ENCODE measurements at places on chromosomes 6 and 20. TPM values are rescaled to one million over a fixed set of nuclear protein-coding genes. Genes with fewer than 3 reads are reported as not detected.
A peak's percentile ranks its signal among the peaks of the same experiment; 100 is the strongest.

- peak; percentile 56 for DNase-seq
Measured at GRCh38 chr20:10672624-10673127, 1.1 kb downstream of the JAG1 start.

DNA sequence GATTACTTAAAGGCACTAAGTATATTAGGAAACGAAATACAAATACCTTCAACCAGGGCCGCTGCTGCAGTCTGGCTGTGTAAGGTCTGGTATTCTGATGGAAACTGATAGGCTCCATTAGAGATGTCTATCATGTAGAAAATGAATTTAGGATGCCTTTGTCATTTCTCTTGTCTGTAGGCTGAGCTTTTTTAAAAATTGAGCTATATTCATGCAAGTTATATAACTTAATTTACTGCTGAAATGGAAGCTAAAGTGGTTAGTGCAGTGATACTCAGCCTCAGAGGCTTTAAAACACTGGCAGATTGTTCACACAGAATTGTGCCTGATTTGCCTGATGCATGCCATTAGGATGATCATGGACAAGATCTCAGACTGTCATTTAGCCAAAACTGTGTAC, 286.2 kb upstream of the QKI start:
- DNase-seq = no peak

DNA sequence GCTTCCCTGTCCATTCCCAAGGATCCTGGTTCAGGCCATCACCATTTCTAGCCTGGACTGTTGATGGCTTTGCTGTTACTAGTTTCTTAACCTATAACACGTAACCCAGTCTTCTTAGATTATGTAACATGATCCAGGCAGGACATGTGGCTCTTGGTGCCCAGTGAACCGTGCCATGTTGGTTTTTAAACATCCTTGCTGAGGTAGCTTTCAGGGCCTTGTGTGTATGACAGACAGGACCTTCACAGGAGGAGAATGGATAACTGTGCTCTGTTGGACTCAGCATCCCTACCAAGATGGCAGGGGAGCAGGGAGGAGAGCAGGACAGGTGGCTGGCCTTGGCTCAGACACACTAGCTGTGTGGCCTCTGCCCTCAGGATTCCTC, 46.8 kb downstream of the PANK2 start:
- no peak for DNase-seq

DNA sequence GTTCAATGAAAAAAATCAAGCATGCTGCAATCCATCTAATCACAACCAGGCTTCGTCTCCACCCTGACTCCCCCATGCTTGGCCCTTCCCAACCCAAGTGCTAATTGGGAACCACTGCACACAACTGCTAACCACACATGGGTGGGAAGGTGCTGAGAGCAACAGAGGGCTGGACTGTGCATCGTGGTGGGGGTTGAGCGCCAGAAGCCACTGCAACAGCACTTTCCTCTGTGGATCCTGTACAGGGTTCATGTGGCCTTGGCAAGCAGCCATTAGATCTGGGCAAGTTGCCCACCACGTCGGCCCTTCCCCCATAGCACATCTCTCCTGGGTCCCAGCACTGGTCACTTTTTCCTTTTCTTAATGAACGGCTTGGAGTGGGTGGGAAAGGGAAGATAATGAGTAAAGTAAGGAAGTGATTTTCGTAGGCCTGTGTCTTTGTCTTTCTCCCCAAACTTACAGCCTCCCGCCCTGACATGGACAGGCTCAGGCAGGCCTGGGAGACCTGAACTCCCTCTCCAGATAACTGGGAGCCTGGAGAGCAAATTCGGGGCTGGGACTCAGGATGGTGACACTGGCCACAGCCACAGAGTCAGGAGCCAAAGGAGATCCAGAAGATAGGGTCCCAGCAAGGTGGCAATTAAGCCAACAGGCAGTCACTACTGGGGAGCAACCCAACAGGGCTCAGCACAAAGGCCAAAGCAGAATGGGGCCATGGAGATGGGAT, 34.4 kb upstream of the MRPS10 start:
- no peak for DNase-seq

- no peak for DNase-seq
Measured at GRCh38 chr20:37381621-37382471, 35.9 kb downstream of the SRC start.

GRCh38 chr6:147950623-147950987, 392.0 kb upstream of the SASH1 start:
- DNase-seq = peak; percentile 47

- DNase-seq = peak; percentile 45
Measured at GRCh38 chr20:1437235-1437904, 29.3 kb downstream of the NSFL1C start.

DNA sequence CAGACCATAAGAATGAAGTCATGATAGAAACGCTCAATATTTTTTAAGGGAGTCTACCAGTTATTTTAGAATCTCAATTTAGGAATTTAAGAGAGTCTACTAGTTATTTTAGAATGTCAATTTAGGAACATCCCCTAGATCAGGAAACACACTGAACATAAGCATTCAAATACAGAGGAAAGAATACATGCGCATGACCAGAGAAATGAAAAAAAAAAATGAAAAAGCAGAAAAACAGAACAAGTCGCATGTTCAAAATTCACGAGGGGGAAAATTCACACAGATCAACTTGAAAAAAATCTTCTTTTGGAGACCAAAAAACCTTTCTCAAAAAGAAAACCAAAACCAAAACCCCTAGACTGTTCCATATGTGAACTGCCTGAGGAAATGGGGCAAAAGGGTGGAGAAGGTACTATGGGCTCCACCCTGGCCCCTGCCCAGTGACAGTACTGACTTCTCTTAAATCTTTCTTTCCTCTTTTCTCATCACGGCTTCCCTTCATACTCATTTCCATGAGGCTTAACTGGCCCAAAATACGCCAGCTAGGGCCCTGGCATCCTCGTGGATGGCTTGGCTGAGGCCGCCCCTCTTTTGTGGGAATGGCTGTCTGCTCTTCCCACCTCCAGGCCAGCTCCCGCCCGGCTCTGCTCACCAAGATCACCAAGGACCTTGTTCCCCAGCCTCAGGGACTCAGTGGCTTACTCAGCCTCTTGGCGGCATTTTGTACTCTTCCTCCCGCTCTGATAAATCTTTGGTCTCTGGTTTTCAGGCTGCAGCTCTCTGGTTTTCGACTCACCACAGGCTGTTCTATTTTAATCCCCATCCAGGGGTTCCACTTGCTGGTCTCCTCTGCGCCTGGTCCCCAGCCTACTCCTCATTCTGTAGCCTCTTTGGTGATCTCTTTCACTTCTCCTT, 11.2 kb downstream of the ZBTB2 start:
- DNase-seq = no peak

DNA sequence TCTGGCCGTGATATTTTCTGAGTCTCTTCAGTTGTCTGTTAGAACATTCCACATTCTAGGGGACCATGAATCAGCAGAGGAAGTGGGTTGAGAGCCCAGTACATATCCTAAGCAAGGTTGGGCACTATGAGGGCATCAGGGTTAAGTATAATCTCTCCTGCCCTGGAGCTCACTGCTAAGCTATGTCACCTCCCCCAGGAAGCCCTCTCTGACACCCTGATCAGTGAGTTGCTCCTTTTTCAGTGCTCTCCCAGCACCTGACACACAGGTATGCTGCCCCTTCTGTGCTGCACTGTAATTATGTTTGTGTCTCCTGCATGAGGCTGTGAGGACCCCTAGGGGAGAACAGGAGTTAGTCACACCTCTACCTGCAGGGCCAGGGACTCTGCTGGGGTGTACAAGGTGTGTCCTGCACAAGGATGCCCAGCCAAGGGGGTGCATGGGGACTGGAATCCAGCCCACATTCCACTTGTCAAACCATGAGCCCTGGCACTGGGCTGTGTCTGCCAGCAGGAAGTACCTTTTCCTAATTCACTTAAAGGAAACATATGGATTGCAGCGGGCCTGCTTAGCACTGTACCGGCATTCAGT, 3.9 kb downstream of the RAB44 start:
- no peak for DNase-seq

DNA sequence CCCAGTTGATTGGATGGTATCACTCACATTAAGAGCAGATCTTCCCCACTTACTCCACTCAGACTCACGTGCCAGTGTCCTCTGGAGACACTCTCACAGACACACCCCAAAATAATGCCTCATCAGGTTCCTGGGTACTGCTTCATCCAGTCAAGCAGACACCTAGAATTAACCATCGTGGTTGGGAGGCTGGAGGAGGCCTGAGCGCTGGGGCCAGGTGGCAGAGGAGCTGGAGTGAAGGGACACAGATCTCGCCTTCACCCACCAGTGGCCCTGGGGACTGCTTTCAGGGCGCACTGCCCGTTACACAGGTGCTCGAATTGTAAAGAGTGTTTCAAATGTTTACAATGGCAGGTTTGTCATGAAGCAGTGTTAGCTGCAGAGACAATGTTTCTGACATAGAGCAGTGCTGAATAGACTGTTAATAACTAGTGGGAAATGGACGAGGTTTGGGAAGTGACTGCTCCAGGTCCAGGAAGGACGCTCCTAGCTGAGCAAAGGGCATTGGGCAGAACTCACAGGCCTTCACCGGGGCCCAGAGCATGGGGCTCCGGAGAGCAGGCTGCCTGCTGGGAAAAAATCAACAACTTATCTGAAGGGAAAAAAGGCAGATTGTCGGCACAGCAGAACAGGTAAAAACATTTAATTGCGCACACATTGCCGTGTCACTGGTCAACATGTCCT, 38.4 kb downstream of the TMEM242 start:
- no peak for DNase-seq

GRCh38 chr20:10217721-10218410, 764 bp upstream of the SNAP25 start:
- no peak for DNase-seq

DNA sequence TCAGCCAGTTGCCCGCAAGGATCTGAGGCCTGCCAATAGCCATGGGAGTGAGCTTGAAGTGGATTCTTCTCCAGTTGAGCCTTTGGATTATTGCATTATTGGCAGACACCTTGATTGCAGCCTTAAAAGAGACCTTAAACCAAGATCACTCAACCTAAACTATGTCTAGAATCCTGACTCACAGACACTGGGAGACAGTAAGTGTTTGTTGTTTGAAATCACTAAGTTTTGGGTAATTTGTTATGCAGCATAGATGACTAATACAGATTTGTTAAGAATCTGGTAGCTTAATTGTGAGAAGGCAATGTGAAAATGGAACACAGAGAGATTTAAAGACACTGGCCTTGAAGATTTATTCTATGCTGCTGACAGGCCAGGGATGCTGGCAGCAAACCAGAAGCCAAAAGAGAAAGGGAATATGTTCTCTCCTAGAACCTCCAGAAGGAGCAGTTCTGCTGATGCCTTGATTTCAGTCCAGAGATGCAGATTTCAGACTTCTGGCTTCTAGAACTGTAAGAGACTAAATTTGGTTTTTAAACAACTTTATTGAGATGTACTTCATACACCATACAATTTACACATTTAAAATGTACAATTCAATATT, 17.6 kb downstream of the SIRPD start:
- DNase-seq = no peak

DNA sequence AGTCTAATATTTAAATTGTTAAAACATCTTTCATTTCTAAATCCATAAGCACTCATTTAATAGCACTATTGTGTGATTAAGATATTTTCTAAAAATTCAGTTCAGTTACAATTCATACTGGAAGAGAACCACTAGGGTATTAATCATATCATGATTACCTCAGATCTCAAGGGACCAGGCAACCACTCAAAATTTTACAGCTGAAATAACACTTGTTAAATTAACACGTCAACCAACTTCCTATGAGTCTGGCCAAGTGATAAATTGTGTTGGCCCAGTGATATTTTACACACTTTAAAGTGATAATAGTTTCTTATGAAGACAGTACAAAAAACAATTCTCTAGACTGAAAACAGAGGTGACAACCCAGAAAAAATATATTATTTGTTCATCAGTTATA, 869.0 kb upstream of the ADGRB3 start:
- DNase-seq = no peak

DNA sequence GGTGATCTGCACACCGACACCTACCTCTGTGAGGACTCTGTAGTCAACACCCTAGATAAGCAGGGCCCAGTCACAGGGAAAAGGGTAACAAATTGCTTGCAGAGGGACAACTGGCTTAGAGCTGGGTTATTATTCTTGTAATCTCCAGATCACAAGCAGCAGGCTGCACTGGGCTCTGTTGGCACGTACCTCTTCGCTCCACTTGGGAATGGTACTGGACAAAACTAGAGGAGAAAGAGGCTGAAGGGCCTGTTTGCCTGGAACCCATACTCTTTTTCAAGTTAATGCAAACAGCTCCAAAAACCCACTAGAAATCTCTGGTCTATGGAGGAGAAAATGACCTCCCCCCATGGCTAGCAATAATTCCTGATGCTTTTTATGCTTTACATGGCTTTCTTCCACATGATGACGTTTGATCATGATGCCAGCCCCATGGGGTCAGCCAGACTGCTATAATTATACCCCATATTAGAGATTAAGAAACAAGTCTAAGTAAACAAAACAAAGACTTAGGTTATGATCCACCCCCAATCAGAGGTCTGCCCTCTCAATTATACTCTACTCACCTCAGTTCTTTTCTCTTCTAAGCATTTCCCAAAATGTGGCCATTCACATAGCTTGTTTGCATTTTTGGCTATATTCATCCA, 190.0 kb downstream of the UNC5CL start:
- no peak for DNase-seq

DNA sequence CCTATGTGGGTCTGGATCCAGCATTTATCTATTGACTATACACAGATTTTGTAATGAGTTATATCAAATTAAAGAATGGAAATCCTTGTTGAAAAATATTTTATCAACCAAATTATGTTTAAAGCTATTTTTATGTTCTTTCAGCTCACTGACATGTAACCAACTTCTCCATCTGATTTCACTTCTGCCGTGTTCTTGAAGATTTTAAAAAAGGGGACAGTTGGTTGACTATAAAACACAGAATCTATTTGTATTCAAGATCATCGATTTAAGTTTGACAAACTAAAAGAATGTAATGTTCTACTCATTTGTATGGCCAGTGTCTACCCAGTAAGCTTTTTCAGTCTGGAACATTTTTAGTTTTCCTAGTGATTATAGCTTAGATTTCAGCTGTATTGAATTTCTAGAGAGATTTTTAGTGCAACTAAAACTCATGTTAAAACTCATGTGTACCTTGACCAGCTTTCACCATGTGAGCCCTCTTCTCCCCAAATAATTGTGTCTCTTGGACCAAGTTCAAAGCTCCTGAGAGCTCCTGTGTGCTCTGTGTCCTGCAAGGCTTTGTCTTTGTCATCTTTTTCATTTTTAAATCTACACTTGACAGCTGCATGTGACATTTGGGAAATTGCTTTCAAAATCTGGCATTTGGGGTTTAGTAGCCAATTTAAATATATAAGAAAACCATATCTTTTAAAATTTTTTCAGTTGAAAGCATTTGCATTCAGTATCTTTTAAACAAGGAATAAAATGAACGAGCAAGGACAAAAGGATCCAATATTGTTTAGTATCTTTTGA, 118.4 kb upstream of the TIAM2 start:
- no peak for DNase-seq

The PRKN gene
- 11.2 TPM for total RNA-seq

The TCP11 gene
- total RNA-seq = 0.32 TPM

The NR2E1 gene
- 0.33 TPM for total RNA-seq

The SENP6 gene
- 189 TPM for total RNA-seq

The PAX1 gene
- total RNA-seq = not detected

The FILIP1 gene
- 2.9 TPM for total RNA-seq

The MDFI gene
- total RNA-seq = 75.8 TPM

The EYS gene
- total RNA-seq = not detected
